Hematopoietic multipotent progenitor cell treated with erythropoietin and hydrocortisone succinate and interleukin-3 and kit ligand, for 6 days (in vitro differentiated cells): ENCODE measurements at places on chromosomes 1 and 21.

DNA sequence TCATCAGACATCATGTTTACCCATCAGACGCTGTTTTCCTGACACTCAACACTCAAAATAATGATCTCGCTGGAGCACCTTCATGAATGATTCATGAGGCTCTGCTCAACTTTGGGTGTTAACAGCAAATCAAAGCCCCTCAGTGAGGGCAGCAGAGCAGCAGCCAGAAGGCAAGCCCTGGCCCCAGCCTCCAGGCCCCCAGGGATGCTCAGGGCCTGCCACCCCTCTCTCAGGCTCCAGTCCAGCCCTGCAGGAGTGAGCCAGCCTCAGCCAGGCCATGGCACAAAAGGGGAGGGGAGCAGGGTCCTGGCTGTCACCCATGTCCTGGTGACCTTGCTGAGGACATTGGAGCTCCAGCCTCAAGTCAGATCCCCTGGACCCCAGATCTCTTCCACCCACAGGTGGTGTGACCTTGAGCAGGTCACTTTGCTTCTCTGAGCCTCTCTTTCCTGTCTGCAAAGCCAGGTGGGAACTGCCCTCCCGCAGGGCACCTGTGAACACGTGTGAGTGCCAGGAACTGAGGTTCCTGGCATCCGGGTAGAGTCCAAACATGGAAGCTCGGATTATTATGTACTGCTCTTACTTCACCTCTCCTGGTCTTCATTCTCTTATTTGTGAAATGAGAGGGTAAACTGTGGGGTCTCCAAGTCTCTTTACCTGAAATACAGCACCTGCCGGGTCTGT is 161.6 kb upstream of the VAMP3 start:
- no peak for DNase-seq

DNA sequence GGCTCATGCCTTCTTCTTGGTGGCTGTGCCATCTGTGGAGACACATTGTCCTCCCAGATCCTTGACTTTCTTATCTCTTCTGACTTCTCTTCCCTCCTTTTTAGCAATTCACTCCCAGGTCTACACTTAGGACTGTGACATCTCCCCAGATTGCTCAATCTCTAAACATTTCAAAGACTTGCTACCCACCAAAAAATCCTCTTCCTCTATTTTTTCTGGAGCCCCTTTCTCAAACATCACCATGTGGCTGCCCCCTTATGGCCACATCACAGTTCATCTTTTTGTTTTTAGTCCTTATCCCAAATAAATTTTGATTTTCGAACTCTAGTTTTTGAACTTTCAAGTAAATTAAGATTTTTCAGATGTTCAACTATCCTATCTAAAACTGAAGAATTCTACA is 148.6 kb upstream of the HOOK1 start:
- peak; percentile 26 for DNase-seq

GRCh38 chr1:179677882-179678281 is 65.2 kb upstream of the FAM163A start:
- DNase-seq, result no peak

- DNase-seq, result no peak
Observed at GRCh38 chr1:43902058-43902831, 31.4 kb upstream of the ARTN start.

DNA sequence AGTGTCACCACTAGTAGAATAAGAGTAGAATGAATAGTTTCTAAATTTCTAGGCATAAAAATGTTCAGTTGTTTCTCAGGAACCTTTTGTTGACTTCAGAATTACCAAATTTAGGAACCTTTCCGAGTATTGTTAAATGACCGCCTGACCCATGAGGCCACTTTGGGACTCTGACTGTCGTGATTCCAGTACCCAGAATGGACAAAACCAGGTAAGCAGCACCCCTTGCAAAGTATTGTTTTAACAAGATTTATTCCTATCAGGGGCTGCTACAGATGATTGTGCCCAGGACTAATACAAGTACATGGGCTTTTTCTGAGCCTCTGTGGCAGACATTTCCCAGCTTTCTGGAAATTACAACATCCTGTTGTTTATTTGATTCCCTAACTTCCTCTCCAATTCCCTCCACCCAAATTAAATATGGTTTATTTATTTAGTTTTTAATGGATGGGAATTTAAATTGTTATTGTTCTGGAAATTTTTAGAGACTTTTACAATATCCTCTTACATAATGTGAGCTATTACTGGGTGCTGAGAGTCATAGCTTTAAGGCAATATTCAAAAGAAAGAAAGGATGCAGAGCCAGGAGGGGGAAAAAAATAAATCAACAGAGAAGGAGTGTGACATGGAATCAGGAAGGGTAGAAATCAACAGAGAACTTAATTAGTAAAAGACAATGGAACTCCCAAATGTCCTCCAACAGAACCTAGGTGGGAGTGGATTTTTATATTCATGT is 37.4 kb upstream of the NTPCR start:
- no peak for DNase-seq

GRCh38 chr1:9238134-9238533 is 3.6 kb downstream of the H6PD start:
- no peak for DNase-seq

DNA sequence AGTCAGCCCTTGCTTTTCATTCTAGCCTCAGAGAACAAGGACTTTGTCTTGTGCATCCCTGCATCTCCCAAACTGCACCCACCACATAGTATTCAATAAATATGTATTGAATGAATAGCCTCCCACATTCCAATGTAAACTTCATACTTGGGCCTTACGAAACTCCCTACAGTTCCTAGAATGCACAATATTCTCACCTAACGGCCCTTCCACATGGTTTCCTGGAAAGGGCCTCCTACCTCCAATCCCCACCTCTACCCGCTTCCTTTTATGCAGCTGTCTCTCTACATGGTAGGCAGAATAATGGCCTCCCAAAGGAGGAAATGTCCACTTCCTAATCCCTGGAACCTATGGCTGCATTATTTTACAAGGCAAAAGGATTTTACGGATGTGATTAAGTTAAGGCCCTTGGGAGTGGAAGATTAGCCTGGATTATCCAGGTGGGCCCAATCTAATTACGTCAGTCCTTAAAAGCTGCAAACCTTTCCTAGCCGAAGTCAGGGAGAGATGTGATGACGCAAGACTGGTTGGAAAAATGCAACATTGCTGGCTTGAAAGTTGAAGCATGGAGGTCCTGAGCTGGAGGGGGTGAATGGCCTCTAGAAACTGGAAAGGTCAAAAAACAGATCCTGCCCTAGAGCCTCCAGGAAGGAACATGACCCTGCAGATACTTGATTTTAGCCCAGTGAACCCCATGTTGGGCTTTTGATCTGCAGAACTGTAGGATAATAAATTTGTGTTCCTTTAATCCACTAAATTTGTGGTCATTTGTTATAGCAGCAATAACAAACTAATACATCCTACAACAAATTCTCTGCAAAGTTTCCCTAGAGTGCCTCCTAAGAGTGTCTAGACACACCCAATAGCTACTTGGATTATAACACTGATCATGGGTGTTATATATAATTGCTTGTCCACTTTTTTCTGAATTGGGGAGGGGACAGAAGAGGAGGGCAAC is 5.2 kb upstream of the PIK3C2B start:
- no peak for DNase-seq

- DNase-seq, result no peak
Observed at GRCh38 chr1:29497395-29498125, 261.2 kb downstream of the PTPRU start.

GRCh38 chr1:199002661-199003060 is 363.8 kb downstream of the PTPRC start:
- no peak for DNase-seq

DNA sequence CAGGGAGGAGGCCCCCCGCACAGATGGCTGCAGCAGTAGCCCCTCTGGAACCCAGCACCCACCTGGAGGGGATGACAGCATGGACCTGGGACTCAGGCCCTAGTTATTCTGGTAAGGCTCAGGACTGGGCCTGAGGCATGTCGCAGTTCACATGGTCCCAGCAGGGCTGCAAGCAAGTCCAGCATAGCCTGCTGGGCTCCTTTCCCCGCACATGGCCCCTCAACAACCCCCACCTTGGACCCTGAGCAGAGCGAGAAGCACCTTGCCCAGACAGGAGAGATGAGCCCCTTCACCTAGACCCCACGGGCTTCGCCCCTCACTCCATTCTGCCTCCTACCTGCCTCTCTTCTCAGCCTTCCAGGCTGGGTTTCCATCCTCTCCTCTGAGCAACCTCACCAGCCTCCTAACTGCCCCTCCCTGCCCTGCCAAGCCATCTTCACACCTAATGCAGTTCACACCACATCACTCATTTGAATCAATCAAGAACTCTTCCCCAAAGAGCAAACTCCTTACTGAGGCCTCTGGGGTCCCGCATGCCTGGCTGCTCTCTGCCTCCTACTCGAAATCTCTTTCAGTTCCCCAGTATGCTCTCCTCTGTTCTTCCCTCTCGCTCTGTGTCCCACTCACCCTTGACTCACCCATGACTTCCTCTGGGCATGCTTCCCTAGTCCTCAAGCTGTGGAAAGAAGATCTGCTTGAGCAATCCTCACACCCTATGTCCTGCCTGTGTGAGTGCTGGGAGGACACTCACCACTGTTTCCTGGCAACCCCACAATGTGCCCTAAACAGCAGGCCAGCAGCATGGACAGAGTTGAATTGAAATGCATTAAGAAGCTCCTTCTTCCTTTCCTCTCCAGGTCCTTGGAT is 9.4 kb upstream of the THEMIS2 start:
- DNase-seq, result peak; percentile 67

- no peak for DNase-seq
Observed at GRCh38 chr1:66270119-66270812, 263.7 kb upstream of the SGIP1 start.

DNA sequence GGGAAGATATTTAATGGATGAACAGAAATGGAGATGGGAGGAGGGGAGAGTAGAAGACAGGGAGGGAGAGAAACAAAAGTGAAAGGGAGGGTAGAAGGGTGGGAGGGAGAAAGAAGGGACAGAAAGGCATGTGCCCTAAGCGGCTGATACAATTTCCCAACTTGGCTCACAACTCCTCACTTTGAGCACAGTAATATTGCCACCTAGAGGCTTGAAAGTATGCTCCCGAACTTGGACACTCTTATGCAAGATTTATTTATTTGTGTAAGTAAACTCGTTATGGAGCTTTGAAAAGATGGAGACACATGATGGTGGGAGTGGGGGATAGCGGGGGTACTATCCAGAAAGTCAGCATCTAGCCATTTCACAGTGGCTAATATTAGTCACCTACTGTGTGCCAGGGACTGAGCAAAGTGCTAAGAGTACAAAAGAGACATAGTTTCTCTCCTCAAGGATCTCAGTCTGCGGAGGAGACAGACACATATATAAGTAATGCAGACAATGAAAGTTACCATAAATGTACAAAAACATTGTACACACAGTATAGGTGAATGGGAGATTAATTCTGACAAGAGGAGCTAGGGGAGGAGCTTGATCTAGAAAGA is 189.7 kb downstream of the SEC16B start:
- DNase-seq, result peak; percentile 11

DNA sequence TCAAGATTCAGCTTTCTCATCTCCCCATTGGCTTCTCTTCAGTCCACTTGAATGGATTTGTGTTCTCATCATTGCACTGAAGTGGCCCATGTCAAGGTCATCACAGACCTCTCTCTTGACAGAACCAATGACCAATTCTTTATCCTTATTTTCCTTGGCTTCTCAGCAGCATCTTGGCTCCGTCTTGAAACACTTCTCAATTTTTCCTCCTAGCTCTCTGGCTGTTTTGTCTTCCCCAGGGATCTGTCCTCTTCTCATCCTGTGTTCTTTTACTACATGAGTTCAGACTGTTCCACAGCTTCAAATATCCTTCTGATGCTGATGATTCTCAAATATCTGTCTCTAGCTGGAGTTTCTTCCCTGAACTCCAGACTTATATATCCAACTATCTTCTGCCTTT is 78.6 kb downstream of the COLGALT2 start:
- no peak for DNase-seq

- no peak for DNase-seq
Observed at GRCh38 chr1:218498056-218498938, 153.2 kb downstream of the TGFB2 start.

GRCh38 chr1:32925403-32926162 is 24.4 kb upstream of the TMEM54 start:
- peak; percentile 55 for DNase-seq

- no peak for DNase-seq
Observed at GRCh38 chr1:33824971-33825370, 38.9 kb upstream of the HMGB4 start.
